NCI-H1092 treated with DMSO at 0.1 percent for 48 hours (cell line): ENCODE measurements at places on chromosomes 7 and 10.

DNA sequence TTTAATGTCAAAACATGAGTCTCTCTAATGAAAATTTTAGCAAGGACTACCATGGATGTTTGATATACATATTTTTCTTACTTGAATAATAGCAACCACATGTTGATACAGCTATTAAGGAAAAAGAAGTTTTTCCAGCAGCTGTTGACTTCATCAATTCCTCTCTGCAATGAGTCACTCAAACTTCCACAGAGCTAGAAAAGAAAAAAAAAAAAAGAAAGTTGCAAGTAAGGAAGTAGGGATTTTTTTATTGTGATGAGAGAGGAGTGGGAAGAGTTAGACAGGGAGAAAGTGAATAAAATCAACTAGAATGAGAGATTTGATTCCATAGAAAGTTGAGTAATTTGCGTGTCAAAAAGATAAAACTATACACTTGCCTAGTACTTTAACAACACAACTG is 46.2 kb downstream of the CAV1 start:
- no peak for DNase-seq

DNA sequence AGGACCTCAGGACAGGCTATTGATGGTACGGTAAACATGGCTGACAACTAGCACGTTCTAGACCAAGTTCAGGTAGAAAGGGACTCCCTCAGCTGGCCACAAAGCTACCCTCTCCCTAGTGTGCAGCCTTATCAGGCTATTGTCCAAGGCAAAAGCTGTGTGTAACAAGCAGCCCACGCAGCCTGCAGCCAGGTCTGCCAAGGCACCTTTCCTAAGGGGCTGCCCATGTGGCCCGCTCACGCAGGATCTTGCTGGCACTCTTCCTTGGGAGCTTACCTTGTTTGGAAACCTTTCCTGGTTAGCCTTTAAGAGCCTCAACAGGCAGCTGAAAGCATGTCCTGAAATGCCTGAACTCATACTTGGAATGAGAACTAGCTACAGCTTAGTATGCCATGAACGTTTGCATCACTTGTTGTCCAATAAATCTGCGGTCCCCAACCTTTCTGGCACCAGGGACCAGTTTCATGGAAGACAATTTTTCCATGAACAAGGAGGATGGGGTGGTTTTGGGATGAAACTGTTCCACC is 51.7 kb downstream of the SYPL1 start:
- no peak for DNase-seq

DNA sequence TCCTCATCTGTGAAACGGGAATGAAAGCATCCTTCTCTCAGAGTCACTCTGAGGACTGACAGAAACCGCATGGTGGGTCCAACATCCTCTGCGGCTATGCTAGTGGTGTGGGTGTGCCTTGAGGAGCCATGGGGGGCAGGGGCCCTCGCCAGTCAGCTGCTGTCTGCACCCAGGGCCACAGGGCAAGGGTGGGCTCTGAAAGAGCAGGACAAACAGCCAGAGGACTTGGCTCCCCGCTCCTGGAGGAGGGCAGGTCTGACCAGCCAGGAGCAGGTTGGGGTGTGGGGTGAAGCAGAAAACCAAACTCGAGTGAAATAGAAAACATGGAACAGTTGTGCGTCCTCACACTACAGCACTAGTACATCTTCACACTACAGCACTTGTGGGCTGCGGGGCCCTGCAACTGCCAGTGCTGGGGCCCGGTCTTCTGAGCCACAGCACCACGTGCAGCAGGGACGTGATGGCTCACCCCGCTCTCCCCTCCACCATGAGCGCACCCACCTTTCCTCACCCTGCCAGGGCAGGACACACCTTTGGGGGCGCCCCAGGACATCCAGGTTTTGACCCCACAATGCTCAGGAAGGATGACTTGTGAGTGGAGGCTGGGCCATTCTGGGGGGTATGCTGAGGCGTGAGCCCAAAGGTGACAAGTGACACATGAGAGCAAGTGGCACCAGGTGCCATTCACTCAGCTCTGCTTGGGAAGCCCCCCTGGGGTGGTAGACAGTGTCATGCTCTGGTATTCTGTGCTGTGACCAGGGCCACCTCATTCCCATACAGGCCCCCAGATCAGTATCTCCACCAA is 96.1 kb upstream of the RET start:
- DNase-seq: no peak

- DNase-seq: no peak
Observed at GRCh38 chr10:4079803-4080202, 294.8 kb upstream of the KLF6 start.

DNA sequence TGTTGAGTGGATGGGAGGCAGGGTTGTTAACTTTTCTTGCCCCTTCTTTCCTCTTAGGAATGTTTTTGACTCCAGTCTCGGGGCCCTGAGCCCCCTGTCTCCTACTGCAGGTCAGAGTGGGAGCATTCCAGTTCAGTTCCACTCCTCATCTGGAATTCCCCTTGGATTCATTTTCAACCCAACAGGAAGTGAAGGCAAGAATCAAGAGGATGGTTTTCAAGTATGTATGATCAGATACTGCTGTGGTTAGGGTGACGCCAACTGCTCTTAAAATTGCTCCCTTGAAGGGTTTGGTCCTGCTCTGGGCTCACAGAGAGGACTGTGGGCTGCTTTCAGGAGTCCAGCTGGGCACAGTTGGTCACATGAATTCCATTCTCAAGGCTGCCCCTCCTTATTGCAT is 22.0 kb downstream of the VWA2 start:
- DNase-seq: no peak

DNA sequence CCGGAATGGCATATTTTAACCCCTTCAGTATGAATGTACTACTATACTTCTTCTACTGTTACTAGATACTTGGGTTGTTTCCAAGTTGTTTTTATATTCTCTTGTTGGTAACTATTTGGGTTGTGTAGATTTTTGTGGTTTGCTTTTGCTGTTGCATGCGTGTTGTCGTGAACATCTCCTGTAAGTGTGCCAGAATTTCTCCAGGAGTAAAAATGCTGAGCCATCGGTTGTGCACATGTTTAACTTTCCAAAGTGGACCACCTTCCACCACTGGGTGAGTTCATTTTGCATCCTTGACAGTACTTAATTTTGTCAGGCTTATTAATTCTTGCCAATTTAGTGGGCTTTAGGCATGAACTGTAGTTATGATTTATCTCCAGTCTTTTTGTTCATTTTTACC is 47.9 kb downstream of the CSGALNACT2 start:
- no peak for DNase-seq

GRCh38 chr10:15395935-15396334 is 24.8 kb upstream of the FAM171A1 start:
- DNase-seq: no peak

DNA sequence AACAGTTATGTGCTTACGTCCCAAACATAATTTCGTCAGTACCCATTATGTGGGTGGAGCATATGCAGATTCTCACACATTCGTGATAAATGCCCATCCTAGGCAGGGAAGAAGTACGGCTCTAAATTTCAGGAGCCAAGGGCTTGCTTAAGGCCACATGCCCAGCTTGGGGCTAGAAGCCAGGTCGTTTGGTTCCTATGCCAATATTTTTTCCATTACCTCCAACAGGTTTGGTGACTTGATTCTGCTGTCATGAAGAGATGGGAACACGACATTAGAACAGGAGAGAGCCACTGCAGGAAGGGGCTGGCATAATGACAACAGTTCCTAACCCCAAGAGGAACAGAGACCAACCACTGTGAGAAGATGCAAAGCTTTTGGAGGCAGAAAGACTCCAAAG is 85.1 kb downstream of the HIPK2 start:
- DNase-seq: peak; percentile 56

DNA sequence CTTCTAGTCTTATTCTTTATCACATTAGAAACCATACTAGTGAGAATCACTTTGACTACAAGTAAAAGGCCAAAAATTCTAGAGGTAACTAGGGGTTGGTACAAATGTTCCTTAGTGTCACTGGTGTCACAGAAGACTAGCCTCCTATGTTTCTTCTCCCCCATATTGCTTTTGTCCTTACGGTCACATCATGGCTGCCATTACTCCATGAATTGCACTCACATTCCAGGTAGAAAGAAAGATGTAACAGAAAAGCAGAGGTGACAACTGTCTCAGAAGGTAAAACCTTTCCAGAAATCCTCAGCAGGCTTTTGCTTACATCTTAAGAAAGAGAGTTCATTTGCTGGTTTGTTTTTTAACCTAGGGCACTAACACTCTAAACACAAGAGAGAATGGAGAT is 42.9 kb downstream of the USP6NL start:
- DNase-seq: no peak

DNA sequence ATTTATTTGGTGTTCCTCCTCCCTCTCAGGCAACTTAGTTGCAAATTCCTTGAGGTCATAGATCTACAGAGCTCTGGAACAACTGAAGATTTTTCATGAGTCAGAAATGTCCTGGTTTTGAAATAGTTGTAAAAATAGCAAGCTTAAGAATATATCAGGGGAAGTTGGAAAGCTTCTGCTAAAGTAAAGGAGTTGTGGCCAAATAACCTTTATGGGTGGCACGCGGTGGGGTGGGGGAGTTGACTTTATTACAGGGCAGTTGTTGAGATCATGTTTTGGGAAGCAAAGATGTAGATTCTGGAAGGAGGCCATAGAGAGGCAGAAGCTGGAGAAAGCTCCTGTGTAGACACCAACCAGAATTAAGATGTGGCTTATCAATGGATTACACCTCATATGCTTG is 326.0 kb upstream of the MTPN start:
- DNase-seq: no peak

DNA sequence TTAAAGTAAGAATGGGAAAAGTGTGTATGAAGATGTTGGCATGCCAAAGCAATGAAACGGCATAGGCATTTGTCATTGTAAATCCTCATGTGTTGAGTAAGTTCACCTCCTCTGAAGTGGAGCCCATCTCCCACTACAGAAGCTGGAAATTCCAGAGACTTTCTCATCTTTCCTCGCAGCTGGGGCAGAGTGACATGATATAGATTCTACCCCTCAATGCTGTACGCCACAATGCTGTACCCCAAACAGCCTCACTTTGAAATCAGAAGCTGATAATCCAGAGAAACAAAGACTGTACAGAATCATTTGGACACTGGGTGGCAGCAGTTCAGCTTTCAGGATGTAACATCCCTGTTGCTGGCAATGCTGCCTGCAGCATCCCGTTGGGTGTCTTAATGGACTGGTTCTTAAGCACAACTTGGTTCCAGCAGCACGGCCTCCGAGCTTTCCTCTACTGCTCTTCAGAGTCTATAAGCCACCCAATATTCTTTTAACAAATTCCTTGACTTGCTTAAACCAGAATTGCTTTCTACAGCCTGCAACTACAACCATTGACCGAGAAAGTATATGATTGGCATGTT is 18.8 kb downstream of the ZC3HAV1L start:
- DNase-seq: peak; percentile 66

GRCh38 chr7:52507546-52508255 is 527.7 kb upstream of the POM121L12 start:
- DNase-seq: no peak

DNA sequence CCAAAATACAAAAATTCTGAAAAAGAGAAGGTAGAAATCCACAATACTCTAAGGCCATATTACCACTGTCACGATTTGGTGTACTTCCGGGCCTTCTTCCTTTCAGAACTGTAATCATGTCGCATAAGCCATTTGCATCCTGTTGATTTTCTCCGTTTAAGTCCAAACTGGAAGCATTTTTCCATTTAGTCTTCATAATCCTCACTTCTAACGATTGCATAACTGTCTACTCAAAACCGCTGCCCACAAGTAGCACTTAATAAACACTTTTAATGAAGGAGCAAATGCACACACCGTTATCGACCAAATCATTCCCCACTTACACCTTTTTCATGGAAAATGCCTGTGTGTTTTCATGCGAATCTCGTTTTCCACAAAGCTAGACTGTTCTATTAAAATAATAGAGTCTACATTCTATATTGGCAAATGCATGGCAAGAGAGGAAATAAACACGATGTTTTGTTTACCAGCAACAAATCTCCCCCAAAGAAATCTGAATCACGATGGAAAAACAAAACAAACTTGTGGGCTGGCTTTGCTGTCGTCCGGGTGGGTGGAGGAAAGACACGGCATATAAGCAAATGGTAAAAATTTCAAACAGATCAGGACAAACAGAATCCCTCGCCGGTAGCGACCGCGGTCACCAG is 1.0 kb downstream of the ATE1 start:
- peak; percentile 9 for DNase-seq

DNA sequence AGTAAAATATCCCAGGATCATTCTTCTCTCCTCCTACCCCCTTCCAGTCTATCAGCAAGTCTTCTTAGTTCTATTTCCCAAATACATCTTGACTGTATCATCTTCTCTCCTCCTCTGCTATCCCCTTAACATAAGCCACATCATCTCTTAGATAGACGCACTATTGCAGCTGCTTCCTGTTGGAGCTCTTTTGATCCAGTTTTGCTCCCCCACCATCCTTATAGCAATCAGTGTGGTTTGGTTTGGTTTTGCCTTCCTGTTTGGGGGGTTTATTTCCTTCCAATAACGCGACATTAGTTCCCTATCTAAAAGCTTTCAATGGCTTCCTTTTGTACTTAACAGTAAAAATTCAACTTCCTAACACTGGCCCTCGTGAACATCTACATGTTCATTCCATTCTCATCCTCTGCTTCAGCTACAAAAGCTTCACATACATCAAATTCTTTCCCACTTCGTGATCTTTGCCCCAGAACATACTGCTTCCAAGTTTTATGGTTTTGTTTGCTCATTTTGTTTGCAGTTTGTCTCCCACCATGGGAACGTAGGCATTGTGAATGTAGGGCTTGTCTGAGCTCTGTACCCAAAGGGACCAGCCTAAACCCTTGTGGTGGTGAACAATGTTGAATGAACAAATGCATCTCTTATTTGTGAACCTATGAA is 33.7 kb upstream of the PLXDC2 start:
- DNase-seq: no peak

- DNase-seq: no peak
Observed at GRCh38 chr7:101226721-101227120, 8.8 kb downstream of the ZNHIT1 start.

DNA sequence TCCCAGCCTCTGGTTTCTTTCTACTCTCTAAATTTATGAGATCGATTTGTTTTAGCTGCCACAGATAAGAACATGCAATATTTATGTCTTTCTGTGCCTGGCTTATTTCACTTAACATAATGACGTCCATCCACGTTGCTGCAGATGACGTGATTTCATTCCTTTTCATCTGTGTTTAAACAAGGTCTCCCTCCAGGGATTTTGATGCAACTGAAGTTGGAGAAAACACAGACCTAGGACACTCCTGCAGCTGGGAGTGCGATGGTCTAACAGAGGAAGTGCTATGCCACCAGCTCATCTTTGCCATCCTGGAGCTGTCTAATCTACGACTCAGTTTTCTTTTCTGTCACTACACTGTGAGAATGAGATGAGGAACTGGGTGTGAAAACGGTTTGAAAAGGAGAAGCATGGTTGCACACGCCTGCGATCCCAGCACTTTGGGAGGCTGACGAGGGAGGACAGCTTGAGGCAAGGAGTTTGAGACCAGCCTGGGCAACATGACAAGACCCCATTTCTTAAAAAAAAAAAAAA is 1.5 kb upstream of the KCTD7 start:
- DNase-seq: no peak

DNA sequence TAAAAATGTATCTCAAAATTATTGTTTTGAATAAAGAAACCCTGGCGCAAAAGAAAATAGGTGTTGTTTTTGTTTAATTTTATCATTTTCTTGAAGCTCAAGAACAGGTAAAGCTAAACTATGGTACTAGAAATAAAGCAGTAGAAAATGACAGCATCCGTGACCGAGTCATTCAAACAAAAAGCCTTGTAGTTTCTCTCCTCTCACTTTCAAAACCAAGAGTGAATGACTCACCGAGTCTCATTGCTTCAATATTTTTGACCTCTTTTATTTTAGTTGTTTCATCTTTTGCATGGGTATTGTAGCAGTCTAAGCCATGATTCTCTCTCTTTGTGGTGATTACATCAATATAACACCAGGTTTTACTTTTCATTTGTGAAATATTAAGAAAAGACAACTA is 396.5 kb downstream of the POM121L12 start:
- DNase-seq: no peak
